GM12878 (cell line): ENCODE measurements at places on chromosomes 2 and 18.

DNA sequence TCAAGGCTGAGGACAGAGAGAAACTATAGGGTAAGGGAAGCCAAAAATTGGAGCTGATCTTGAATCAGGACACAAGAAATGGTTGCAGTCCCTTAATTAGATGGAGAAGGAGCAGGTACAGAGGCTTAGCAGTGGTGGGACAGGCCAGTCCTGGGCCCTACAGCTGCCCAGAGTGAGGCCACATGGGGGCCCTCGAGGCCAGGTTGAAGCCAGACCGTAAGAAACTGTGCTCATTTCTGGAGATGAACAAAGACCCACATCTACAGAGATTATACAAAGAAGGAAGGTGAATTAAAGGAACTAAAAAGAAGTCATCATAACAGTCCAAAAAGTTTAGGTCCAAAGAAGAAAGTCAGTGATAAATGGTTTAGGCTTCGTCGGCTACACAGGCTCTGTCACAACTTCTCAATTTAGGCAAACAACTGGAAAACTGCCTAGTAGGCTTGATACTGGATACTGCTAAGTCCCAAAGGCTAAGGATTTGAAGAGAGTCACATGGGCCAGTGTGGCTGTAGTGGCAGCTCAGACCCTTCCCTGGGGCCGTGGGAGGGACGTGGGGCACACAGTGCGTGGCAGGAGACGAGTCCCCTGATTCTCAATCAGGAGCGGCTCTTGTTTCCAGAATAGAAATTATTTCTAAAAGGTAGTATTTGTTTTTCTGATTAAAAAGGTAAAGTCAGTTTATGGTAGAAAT is 50.4 kb upstream of the CNGA3 start:
- peaks cover 4% of the 10 kb centered on the region for H3K27me3 ChIP-seq
- DNase-seq, result no peak
- no peak overlapping the region for H3K27ac ChIP-seq
- H3K36me3 ChIP-seq, result no peaks in the 10 kb centered on the region
- no peak overlapping the region for H3K4me3 ChIP-seq

DNA sequence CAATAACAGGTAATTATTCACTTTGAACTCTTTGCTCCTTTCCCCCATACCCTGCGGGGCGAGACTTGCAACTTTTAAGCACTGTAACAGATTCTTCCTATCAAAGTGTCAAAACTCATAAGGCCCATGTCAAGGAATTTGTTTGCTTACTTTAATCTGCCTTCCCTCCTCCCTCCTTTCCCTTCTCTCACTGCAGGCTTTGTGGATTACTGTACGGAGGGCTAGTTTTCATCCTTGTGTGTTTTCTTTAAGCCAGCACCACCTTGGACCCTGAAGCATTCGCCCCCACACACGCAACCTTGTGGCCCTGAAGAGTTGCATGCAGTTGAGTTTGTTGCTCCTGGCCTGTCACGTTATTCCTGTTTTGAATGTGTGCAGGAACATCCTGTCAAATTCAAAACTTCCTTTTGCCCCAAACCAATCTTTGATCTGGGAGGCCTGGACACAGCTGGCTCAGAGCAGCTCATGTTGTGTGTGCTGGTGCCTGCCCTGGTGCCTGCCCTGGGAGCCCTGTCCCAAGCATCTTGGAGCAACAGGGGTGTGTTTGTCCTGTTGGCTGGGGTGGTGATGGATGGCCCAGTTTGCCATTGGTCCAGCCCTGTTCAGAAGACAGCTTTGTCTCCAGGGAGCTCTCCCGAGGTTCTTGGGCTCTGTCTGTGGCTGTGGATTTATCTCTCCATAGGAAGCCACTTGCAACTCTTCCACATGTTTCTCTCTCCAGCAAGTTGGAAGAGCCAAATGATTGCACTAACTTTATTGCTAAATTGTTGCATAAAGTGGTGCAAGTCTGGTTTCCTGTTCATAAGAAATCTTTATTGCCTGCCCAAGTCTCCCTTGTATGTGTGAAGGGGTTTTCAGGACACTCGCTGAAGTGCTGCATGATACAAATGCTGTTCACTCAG is 199.6 kb downstream of the VAPA start:
- DNase-seq, result no peak
- no peak overlapping the region for H3K27ac ChIP-seq
- no peak overlapping the region for H3K4me3 ChIP-seq
- no peaks in the 10 kb centered on the region; the same call in 1 of the 2 replicates for H3K27me3 ChIP-seq
- H3K36me3 ChIP-seq, result no peaks in the 10 kb centered on the region

- no peak overlapping the region for H3K4me3 ChIP-seq
- no peak overlapping the region for H3K27ac ChIP-seq
- H3K4me1 ChIP-seq, result no peaks in the 10 kb centered on the region
- H3K36me3 ChIP-seq, result no peaks in the 10 kb centered on the region; the same call in 1 of the 2 replicates
- no peaks in the 10 kb centered on the region for H3K27me3 ChIP-seq
- no peak for DNase-seq
These were observed 80.8 kb downstream of the KCTD18 start for GRCh38 chr2:200428961-200429665.

- no peaks in the 10 kb centered on the region for H3K4me1 ChIP-seq
- no peak for DNase-seq
- H3K27me3 ChIP-seq, result no peaks in the 10 kb centered on the region; the same call in none of the 2 replicates
- H3K27ac ChIP-seq, result no peak within 1 kb of the TSS
- no peak within 1 kb of the TSS for H3K4me3 ChIP-seq
These were observed at the start of gene GRB14 for GRCh38 chr2:164620873-164621763. Gene GRB14, minus strand, starts transcription at chr2:164621482. Its CDS starts 173 bp downstream, at chr2:164621309.

GRCh38 chr2:223932816-223933800 is 12.0 kb downstream of the WDFY1 start:
- H3K36me3 ChIP-seq, result peaks cover 2% of the 10 kb centered on the region; the same call in 1 of the 2 replicates
- no peaks in the 10 kb centered on the region for H3K27me3 ChIP-seq
- H3K4me1 ChIP-seq, result peaks cover 14% of the 10 kb centered on the region
- no peak overlapping the region for H3K27ac ChIP-seq
- no peak for DNase-seq

- no peak overlapping the region for H3K27ac ChIP-seq
- H3K36me3 ChIP-seq, result no peaks in the 10 kb centered on the region
- no peaks in the 10 kb centered on the region for H3K4me1 ChIP-seq
- no peak overlapping the region for H3K4me3 ChIP-seq
- DNase-seq, result no peak
These were observed 71.2 kb downstream of the MAIP1 start for GRCh38 chr2:200026332-200027230.

DNA sequence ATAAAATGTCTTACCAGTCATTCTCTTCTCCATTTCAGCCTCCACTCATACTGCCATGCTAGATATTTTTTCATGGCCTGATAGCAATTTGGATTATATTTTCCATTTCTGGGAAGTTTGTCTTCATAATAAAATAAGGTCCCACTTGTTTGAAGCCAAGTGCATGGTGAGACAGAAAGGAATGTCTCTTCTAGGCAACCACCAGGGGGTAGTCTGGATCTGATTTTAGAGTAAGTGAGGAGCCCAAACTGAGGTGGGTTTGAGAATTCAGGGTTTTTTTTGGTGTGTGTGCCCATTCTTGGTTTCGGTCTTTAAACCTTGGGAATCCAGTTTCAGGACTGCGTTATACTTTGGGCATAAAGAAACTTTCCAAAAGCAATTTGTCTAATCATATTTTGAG is 315.5 kb downstream of the RPRM start:
- DNase-seq, result no peak
- H3K4me1 ChIP-seq, result no peaks in the 10 kb centered on the region
- H3K4me3 ChIP-seq, result no peak overlapping the region
